ENCODE measurements at places on chromosomes 1 and 21. TPM values are rescaled to one million over a fixed set of nuclear protein-coding genes. Genes with fewer than 3 reads are reported as not detected.
A peak's percentile ranks its signal among the peaks of the same experiment; 100 is the strongest.

- peaks cover 26% of the 10 kb centered on the region for H3K4me1 ChIP-seq
- H3K36me3 ChIP-seq: peaks cover 6% of the 10 kb centered on the region
- no peak overlapping the region for H3K4me3 ChIP-seq
- no peaks in the 10 kb centered on the region for H3K27me3 ChIP-seq
- no peak for DNase-seq
These were observed 12.9 kb downstream of the DPYD start for GRCh38 chr1:97907886-97908285.

The CR1L gene
- not detected for total RNA-seq

- no peak overlapping the region for H3K27ac ChIP-seq
- H3K4me1 ChIP-seq: no peaks in the 10 kb centered on the region
- no peak for DNase-seq
- peaks cover 4% of the 10 kb centered on the region for H3K27me3 ChIP-seq
- no peak overlapping the region for H3K4me3 ChIP-seq
- no peaks in the 10 kb centered on the region for H3K36me3 ChIP-seq
These were observed 43.5 kb downstream of the FBXO2 start for GRCh38 chr1:11610629-11611180.

DNA sequence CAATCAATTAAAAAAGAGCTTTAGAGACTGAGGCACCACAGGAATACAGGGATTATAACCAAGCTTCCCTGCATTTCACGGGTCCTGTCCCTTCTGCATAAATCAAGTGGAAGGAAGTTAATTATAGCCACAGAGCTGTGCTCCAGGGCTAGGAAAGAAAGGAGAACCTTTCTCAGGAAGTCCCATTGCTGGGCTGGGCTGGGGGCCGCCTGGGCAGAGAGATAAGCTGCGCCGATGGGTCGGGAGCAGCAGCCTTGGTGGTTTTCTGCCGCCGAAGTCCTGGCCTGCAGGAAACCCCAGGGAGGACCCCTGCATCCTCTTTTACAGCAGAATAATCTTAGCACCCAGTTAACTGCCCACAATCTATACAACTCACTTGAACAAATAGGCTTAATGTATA is 12.6 kb upstream of the CD34 start:
- H3K27me3 ChIP-seq: peaks cover 46% of the 10 kb centered on the region
- H3K27ac ChIP-seq: no peak overlapping the region
- H3K4me1 ChIP-seq: no peaks in the 10 kb centered on the region
- no peak for DNase-seq
- H3K4me3 ChIP-seq: no peak overlapping the region

The RBM11 gene
- 0.66 TPM for total RNA-seq

GRCh38 chr1:116242741-116243140 is 130.3 kb upstream of the ATP1A1 start:
- no peaks in the 10 kb centered on the region for H3K36me3 ChIP-seq
- peaks cover 5% of the 10 kb centered on the region for H3K27me3 ChIP-seq
- no peaks in the 10 kb centered on the region for H3K4me1 ChIP-seq
- no peak for DNase-seq

DNA sequence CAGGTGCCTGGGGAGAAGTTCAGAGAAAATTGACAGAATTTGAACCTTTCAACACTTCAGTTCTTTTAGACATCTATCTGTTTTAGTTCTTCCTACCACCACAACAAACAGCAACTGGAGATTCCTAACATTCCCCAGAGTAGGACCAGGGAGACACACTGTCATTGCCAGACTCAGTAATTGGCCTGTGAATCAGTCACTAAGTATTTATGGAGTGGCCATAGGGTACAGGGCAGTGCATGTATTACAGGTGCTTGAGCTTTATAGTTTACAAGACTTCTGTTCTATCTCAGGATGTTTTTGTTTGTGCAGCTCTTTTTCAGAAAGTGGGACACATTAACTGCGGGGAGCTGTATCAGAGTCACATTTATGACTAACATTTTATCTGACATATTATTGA is 1.7 kb downstream of the CDC14A start:
- H3K36me3 ChIP-seq: peaks cover 28% of the 10 kb centered on the region
- peaks cover 62% of the 10 kb centered on the region for H3K4me1 ChIP-seq
- no peaks in the 10 kb centered on the region for H3K27me3 ChIP-seq
- peak overlapping the region; percentile 96 for H3K27ac ChIP-seq
- H3K4me3 ChIP-seq: peak overlapping the region; percentile 93

- peaks cover 6% of the 10 kb centered on the region for H3K36me3 ChIP-seq
- peak overlapping the region; percentile 99 for H3K27ac ChIP-seq
- peaks cover 94% of the 10 kb centered on the region for H3K4me1 ChIP-seq
- H3K4me3 ChIP-seq: peak overlapping the region; percentile 57
These were observed 7.3 kb downstream of the KIF21B start for GRCh38 chr1:201016211-201016651.

Measured in activated T-helper 1 cell treated with anti-CD3 and anti-CD28 coated beads, Interleukin-12 subunit alpha, Interleukin-12 subunit beta, Interleukin-2, Interleukin-4 antibody, amounts not matched to agents 30 ng/mL and 10 ng/mL and 1 ng/mL, durations not matched to agents 14 hours and 24 hours and 36 hours (primary cell).